ENCODE measurements at places on chromosomes 12 and 14.

- DNase-seq, result no peak
Observed at GRCh38 chr12:89762498-89763170, 54.0 kb upstream of the ATP2B1 start.

DNA sequence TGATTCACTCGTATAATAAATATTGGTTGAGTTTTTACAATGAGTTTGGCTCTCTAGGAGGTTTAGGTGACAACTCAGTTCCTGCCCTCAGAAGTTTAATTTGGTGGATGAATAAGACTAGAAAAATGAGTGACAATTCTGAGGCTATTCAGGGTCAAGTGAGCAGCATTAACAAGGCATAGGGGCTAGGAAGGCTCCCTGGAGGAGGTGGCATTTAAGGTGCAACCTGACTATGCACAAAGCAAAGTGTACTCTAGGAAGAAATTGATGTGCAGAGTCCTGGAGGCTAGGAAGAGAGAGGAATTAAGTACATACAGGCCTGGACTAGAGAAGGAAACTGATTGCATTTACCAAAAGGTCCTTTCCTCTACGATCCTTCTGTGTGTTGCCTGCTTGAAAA lies 440.3 kb downstream of the MED13L start:
- DNase-seq, result no peak

DNA sequence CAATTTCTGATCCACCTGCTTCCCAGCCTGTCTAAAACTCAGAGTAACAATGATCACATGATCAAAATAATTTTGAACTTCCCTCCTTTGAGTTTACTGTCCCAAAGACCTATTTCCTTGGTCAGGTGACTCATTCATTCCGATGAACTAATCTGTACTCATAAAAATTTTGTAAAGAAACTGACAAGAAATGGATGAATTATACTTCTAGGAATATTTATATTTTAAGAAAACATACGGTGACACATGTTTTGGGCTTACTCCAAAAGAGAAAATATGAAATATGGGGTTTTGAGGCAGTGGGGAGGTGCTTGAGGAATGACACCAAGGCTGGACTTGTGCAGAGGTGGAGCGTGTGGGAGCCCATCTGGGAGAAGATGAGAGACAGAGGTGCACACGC lies 42.0 kb downstream of the GUCY2C start:
- no peak for DNase-seq

- DNase-seq, result no peak
Observed at GRCh38 chr12:52971679-52972329, 22.9 kb downstream of the KRT18 start.

GRCh38 chr12:53978477-53979356 lies 4.0 kb upstream of the HOTAIR start:
- DNase-seq, result no peak

GRCh38 chr12:107330831-107331431 lies 237.6 kb upstream of the CRY1 start:
- DNase-seq, result no peak

GRCh38 chr12:100857971-100858370 lies 63.4 kb downstream of the ANO4 start:
- DNase-seq, result no peak

DNA sequence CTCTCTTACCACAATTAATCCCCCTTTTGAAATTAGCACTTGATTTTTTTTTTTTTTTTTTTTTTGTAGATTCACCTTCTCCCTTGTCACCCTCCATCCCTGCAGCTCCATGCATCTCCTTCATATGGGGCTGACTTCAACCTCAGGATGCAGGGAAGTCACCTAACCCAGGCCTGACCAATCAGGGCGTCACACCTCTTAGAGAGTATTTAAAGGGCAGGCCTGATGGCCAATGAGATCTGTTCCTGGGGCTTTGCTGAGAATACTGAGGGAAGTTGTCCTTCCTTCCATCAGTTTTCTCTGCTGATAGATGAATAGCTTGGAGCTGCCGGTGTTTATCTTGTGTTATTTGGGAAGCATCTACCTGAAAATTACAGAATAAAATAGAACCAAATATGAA lies 1104.7 kb upstream of the TMEM132C start:
- no peak for DNase-seq

- no peak for DNase-seq
Observed at GRCh38 chr12:126726481-126727217, 1540.3 kb upstream of the TMEM132C start.

- no peak for DNase-seq
Observed at GRCh38 chr14:91145391-91146160, 31.7 kb downstream of the DGLUCY start.

DNA sequence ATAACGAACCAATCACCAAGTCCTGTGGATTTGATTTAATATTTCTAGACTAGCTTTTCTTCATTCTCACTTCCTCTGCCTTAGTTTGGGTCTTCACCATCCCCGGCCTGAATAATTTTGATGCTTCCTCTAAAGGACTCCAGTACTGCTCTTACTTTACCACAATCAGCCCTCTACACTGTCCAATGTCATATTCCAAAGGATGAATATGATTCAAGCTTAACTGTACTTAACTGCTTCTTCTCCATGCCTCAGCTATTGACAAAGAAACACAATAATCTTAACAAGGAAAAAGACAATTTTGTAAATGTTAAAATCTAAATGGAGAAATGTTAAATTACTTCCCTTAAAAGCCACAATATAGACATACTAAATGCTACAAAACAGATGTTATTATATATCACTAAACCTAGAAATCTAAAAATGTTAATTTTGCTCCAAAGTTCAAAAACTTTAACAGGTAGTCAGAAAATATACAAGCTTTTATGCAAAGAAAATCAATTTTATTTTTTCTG lies 70.2 kb downstream of the STXBP6 start:
- no peak for DNase-seq

DNA sequence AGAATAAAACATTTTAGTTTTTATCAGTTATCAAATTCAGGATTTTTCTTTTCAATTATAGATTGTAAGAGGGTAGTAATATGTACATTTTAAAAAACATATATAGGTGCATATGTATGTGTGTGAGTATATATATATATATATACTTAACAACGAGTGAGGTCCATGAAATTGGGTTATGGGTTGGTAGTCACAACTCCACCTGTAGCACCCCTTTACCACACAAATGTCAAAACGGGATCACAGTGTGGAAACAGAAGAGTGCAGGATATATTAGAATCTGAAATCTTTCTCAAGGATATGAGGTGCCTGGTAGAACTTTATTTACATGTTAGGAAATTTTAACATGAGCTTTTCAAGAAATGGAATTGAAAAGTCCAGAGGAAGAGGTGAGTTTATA lies 31.3 kb downstream of the MIA2 start:
- DNase-seq, result no peak

- DNase-seq, result no peak
Observed at GRCh38 chr14:75697386-75697785, 36.3 kb downstream of the TTLL5 start.

DNA sequence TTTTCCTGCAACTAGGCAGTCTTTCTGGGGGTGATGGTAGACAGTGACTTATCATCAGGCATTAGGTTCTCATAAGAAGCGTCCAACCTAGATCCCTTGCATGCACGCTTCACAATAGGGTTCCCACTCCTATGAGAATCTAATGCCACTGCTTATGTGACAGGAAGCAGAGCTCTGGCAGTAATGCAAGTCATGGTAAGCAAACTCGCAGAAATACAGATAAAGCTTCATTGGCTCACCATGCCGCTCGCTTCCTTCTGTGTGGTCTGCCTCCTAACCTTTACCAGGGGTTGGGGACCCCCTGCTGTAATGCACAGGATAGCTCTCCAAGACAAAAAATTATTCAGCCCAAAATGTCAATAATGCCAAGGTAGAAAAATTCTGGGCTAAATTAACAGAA lies 864.2 kb downstream of the TRHDE start:
- no peak for DNase-seq

DNA sequence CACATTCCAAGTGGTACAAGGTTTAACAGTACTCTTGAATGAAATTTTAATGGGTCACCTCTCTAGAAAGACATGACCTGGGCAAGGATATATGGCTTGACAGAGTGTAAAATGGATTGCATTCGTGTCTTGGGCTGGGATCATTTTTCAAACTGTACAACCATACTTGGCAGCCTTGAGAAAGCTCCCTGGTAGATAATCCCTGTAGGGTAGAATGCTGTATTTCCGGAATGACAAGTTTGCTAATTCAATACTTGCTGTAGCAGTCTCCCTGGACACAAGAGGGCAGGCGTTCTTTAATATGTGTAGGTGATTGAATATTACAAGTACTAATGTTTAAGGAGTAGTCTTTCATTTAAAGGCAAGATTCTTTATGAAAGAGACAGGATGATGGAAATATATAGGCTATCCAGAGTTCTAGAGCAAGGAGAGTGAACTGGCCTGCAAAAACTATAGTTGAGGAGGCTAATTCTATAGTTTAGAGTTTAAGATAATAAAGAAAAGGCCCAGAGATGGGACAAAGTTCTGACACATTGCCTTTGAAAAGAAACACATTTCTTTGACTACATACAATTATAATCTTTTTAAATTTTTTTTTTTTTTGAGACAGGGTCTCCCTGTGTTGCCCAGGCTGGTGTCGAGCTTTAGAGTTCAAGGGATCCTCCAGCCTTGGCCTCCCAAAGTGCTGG lies 53.4 kb downstream of the PLBD1 start:
- DNase-seq, result no peak

DNA sequence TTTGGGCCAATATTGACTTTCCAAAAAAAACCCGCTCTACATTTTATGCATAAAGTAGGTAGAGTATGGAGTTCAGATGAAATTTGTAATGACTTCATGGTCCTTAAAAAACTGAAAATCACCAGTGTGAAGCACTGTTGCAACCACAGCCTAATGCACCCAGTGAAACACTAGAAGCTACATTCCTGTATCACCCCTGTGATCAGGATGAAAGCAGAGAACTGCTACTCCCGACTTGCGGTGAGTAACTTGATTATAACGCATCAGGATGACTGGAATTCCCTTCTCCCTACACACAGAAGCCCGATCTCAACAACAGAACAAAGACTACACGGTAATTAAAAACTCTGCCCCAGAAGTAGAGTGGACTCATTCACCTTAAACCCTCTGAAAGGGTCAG lies 33.8 kb downstream of the SPTB start:
- DNase-seq, result no peak

GRCh38 chr12:43428088-43428600 lies 123.9 kb downstream of the ADAMTS20 start:
- DNase-seq, result no peak

- no peak for DNase-seq
Observed at GRCh38 chr14:33414041-33414440, 475.4 kb downstream of the NPAS3 start.

DNA sequence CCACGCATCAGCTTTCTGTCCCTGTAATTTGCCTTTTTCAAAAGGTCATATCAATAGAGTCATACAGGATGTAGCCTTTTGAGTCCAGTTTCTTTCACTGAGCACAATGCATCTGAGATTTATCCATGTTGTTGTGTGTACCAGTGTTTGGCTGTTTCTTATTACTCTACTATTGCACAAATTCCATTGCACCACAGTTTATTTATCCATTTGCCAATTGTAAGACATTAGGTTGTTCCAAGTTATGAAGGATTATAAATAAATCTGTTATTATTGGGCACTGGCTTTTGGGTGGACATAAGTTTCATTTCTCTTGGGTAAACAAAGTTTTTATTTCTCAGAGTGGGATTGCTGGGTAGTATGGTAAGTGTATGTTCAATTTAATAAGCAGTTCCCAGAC lies 68.3 kb upstream of the TBPL2 start:
- no peak for DNase-seq

DNA sequence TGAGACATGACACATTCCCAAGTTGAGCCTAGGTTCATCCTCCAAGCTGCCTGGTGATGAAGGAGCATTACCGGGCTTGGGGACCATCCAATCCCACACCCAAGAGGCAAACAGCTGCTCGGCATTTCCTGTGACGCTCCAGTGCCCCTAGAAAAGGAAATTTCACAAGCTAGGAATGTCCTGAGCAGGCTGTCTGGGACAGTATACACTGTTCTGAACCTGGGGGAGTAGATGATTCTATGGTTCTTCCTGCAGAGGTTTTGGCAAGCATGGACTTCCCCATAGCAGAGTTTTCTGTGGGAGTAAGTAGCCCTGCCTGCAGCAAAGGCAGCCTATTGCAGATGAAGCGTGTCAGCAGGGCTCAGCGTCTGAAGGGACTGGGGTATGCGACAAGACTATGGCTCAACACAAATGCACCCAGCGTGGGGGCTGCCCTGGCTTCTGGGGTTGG lies 47.4 kb upstream of the SRSF5 start:
- no peak for DNase-seq

DNA sequence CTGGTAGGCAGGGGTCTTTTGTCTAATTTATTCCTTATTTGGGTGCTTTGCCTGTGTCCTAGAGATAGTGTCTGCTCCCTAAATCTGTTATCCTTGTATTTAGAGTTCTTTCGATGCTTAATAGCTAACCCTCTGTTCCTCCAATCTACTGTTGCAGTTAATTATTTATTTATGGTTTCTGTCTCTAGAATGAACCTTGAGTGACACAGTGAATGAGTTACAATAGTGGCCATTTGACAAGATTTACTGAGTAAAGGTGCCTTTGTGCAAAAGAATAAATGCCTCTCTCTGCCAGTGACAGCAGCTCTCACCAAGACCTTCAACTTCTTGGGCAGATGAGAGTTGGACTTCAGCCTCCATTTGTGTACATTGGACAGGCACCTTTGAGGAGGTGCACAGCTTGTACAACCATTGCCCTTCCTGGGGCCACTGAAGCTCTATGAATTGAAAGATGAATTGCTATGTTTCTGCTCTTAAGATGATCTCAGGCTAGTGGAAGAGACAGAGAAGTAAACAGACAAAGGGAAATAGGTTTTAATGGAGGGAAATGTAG lies 165.9 kb downstream of the DERA start:
- no peak for DNase-seq
